ENCODE measurements at places on chromosomes 7 and 10. TPM values are rescaled to one million over a fixed set of nuclear protein-coding genes. Genes with fewer than 3 reads are reported as not detected.
A peak's percentile ranks its signal among the peaks of the same experiment; 100 is the strongest.

Gene OR2A1
- not detected for polyA plus RNA-seq

- DNase-seq: no peak
Measured at GRCh38 chr10:48227213-48227612, 47.3 kb downstream of the FRMPD2 start.

DNA sequence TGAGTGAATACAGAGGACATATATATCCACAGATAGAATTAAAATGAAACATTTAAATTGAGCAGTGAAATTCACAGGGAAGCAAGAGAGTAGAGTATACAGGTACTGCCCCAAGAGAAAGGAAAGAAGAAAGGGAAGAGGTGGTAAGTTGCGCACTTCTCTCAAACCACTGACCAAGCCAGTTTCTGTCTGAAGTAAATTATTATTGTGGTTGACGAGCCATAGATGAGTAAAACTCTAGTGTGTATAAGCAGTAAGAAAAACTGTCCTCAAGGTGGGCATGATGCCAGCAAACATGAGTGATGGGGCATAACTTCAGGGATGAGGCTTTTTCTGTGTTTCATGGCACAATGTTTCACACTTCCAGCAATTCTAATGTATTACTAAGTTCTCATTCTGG lies 4.4 kb upstream of the BET1 start:
- DNase-seq: no peak

GRCh38 chr7:30660331-30661255 lies 21.7 kb downstream of the CRHR2 start:
- DNase-seq: no peak

Gene NEUROD6
- polyA plus RNA-seq: 0.12 TPM

GRCh38 chr10:95792874-95793285 lies 36.9 kb downstream of the ENTPD1 start:
- DNase-seq: peak; percentile 35

Gene TEX47
- not detected for polyA plus RNA-seq

GRCh38 chr10:68175949-68176348 lies 56.0 kb downstream of the ATOH7 start:
- no peak for DNase-seq

Gene GPR158
- 0.08 TPM for polyA plus RNA-seq

Gene UROS
- polyA plus RNA-seq: 46.6 TPM

GRCh38 chr7:101113836-101114235 lies 13.1 kb upstream of the SERPINE1 start:
- no peak for DNase-seq

- no peak for DNase-seq
Measured at GRCh38 chr10:116848032-116848943, 1.0 kb upstream of the ENO4 start.

Gene BMS1
- polyA plus RNA-seq: 10.4 TPM

DNA sequence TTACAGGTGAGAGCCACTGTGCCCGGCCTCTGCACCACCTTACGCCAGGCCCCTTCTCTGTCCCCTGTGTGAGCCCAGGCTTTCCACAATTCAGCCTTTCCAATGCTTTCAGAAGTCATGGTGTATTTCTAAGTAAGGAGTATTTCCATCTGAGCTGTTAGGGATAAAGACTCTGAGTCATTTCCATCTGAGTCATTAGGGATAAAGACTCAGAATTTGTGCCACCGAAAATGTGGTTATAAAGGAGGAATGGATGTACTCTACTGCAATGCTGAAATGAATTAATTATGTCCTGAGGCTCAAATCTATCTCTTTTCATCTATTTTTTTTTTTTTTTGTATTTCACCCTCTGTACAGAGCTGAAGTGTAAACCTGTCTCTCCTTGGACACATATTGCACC lies 84.0 kb downstream of the GATA3 start:
- no peak for DNase-seq

Gene TEX36
- polyA plus RNA-seq: not detected

Gene FXYD4
- 0.93 TPM for polyA plus RNA-seq

DNA sequence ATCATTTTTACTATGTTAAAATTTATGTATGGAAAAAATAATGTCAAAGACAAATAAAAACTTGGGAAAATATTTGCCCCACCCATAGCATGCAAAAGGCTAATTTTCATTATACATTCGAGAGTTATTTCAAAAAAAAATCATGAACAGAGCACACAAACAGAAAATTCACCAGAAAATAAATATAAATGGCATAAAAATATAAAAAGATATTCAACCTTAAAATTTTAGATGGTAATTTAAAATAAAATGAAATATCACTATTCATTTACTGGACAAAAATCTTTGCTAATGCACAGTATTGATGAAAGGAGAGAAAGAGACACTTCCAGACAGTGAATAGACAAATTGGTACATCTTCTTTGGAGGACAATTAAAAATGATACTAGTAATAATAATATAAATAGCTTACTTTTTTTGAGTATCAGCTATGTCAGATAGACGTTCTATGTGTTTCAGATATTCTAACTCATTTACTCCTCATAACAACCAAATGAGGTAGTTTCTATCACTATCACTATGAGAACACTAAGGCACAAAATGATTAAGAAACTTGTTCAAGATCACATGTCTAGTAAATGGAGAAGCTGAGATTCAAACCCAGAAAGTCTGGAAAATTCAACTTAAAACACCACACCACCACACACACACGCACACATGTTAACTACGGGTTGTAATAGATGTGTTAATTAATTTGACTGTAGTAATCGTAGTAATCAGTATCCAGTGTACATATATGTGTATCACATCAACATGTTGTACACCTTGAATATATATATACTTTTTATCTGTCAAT lies 63.0 kb downstream of the CCDC71L start:
- no peak for DNase-seq

DNA sequence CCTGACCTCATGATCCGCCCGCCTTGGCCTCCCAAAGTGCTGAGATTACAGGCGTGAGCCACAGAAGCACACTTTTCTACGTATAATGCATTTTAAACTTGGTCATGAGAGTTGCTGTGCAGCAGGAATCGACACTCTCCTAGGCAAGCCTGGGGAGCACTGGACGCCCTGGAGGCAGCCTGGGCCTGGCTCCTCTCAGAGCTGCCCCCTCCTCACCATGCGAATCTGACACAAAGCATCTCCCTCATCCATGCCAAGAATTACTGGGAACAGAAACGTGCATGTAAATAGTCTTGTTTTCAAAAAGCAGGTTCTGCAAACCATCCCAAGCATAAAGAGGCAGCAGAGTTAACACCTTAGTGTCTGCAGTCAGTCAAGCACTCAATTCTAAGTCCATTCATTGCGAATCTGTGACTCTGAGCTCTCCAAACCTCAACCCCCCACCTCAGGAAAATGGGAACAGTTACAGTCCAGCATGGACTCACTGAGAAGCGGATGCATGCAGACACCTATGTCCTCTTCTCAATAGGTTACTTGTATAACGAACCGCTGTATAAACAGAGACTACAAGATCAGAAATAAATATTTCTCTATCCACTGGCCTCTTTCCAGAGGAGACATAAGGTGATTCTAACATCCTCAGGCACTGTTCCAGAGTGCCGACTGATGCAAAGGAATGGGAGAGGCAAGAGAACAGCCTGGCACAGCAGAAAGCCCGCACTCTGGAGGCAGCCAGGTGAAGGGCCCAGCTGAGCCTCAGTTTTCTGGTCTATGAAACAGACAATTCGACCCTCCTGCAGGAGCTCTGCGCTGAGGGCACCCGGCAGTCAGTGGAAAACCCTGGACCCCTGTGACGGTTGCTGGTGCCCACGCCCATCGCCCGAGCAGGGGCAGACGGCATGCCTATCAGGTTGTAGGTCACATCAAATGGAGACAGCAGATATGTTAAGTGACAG lies 68.9 kb downstream of the MAD1L1 start:
- no peak for DNase-seq

Gene PTN
- 99.6 TPM for polyA plus RNA-seq

Gene EBLN1
- not detected for polyA plus RNA-seq

All from muscle of arm (tissue), 14 donors.